ENCODE measurements at places on chromosomes 2 and 18.

DNA sequence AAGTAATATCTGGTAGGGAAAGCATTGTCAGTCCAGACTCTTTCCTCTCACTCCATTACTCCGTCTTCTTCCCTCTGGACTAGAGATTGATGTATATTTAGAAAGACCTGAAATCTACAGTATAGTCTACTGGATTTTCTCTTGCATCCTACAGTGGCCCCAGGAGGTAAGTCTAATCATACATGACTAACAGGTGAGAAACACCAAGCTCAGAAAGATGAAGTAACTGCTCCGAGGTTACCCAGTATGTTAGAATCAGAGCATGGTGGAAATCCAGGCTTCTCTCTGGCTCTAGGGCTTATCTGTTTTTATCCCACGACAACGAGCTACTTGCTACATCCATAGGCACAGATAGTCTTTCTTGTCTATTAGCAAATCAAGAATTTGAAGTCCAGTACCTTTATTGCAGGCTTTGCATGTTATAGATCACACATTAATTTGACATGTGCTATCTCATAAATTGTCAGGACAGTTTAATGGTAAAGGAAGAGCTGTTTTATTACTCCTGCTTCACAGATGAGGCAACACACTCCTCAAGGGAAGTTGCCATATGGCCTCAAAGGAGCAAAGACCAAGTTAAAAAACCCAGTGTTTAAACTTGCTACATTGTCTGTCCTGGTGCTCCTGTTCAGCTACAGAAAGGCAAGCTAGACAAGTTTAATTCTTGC, 484.3 kb downstream of the THSD7B start:
- H3K27me3 ChIP-seq = no peaks in the 10 kb centered on the region
- DNase-seq = no peak
- H3K4me3 ChIP-seq = no peak overlapping the region
- H3K27ac ChIP-seq = no peak overlapping the region

DNA sequence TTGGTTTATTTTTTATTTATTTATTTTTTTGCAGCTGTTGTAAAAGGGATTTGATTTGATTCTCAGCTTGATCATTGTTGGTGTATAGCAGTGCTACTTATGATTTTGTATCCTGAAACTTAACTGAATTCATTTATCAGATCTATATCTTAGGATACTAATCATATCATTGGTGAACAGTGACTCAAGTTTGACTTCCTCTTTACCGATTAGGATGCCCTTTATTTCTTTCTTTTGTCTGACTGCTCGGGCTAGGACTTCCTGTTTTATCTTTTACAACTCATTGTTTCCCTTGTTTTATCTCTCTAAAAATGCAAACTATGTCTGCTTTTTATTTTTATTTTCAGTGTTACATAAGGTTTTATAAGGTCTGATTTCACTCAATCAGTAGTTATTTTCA, 23.6 kb downstream of the SP100 start:
- DNase-seq = no peak
- H3K27ac ChIP-seq = peak overlapping the region; percentile 13
- H3K27me3 ChIP-seq = no peaks in the 10 kb centered on the region
- H3K4me3 ChIP-seq = no peak overlapping the region
- H3K4me1 ChIP-seq = peaks cover 26% of the 10 kb centered on the region

DNA sequence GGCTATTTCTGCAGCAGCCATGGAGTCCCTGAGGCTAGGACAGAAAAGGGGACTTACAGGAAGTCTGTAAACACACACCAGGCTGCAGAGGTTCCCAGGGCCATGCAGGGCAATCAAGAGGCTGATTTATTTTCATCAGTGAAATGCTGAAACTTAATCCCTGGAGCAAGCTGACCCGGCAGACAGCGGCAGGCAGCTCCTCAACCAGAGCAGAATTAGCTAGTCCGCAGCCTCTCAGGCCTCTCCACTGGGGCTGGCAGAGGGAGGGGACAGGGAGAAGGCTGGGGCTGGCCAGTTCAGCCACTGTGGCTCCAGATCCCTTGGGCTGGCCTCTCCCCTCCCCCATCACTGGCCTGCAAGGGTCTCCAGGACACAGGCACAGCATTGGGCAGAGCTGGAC, 136.3 kb downstream of the TNS1 start:
- H3K27me3 ChIP-seq = no peaks in the 10 kb centered on the region
- H3K4me1 ChIP-seq = peaks cover 20% of the 10 kb centered on the region
- no peak for DNase-seq
- H3K36me3 ChIP-seq = peaks cover 100% of the 10 kb centered on the region
- H3K4me3 ChIP-seq = no peak overlapping the region

DNA sequence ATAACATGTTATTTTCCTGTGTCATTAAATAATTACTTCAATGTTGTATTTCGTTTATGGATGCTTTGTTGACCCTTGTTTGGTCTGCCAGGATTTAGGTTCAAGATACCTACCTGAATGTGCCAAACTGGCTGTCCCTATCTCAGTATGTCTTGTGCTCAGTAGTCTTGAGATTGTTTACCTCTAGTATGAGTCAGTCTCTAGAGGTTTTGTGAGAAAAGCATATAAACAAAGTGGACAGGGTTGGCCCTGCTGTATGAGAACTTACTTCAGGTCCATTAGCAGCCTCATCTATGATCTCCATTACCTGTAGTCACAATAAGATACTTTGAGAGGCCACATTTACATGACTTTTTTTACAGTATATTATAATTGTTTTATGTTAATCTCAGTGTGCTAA, 17.8 kb downstream of the DDX18 start:
- peaks cover 26% of the 10 kb centered on the region for H3K36me3 ChIP-seq
- H3K27me3 ChIP-seq = no peaks in the 10 kb centered on the region
- no peak for DNase-seq
- H3K4me1 ChIP-seq = no peaks in the 10 kb centered on the region
- no peak overlapping the region for H3K27ac ChIP-seq

- H3K4me1 ChIP-seq = no peaks in the 10 kb centered on the region
- DNase-seq = no peak
- H3K36me3 ChIP-seq = no peaks in the 10 kb centered on the region
Measured at GRCh38 chr2:100241236-100241635, 81.1 kb downstream of the LONRF2 start.

DNA sequence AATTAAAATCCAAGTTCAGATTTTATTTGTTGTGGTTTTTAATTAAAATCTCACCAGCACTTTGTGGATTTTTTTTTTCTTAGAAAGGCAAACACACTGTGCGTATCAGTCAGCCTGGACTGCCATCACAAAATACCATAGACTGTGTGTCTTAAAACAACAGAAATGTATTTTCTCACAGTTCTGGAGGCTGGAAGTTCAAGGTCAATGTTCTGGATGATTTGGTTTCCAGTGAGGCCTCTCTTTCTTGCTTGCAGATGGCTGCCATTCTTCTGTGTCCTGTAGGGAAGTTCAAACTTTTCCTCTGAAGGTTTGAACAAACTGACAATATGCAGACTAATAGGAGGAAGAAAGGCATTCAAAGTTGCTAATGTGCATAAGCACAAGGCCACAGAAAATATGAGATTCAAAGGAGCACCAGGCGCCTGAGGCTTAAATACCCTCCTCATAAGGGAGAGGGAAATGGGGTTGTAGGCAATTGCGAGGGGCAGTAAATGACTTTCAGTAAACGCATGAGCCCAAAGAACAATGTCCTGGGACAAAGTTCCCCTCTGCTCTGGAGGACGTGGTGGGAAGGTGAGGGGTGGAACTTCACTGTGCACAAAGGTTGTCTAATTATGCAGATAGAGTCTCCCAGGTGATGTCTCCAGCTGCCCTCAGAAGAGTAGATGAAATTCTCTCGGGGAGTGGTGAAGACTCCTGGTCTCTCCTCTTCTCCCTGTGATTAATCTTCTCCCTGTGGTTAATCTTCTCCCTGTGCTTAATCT, 26.5 kb upstream of the KCNF1 start:
- H3K27ac ChIP-seq = no peak overlapping the region
- no peak for DNase-seq
- no peaks in the 10 kb centered on the region for H3K36me3 ChIP-seq

DNA sequence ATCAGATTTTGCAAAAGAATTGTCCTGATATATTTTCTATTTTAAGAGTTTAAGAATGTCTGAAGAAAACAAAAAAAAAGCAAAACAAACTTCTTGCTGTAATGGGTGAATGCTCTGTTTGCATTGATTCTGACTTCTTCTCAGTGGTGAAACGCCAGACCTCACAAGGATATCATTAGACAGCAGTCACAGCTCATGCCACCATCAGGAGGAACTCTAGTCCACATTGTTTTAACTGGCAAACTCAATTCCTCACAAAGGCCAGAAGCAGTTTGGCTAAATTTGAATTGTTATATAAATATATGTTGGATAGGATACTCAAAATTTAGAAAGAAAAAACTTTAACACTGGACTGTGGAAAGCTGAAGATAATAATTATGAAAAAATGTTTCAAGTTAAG, 89.4 kb downstream of the DOK6 start:
- H3K27ac ChIP-seq = no peak overlapping the region
- no peak overlapping the region for H3K4me3 ChIP-seq
- H3K27me3 ChIP-seq = no peaks in the 10 kb centered on the region
- no peaks in the 10 kb centered on the region for H3K36me3 ChIP-seq

DNA sequence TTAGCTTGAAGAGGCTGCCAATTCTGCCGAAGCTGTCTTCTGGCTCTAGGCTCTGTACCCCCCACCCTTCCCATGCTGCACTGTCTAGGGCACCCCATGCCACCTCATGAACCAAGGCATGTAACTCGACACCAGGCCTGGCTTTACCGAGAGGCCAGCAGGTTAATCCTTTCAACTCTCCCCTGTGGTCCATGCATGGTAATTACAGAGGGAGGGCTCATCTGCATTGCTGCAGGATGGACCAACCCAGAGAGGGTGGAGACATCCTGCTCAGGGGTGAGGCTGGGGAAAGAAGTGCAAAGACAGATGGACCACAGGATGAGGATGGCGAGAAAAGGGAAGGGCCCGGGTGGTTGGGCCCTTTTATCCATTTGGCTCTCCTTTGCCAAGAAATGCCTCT, 65.8 kb downstream of the KCTD1 start:
- H3K36me3 ChIP-seq = no peaks in the 10 kb centered on the region
- no peak for DNase-seq
- H3K27ac ChIP-seq = no peak overlapping the region
- H3K4me3 ChIP-seq = no peak overlapping the region
- no peaks in the 10 kb centered on the region for H3K4me1 ChIP-seq
- H3K27me3 ChIP-seq = no peaks in the 10 kb centered on the region

DNA sequence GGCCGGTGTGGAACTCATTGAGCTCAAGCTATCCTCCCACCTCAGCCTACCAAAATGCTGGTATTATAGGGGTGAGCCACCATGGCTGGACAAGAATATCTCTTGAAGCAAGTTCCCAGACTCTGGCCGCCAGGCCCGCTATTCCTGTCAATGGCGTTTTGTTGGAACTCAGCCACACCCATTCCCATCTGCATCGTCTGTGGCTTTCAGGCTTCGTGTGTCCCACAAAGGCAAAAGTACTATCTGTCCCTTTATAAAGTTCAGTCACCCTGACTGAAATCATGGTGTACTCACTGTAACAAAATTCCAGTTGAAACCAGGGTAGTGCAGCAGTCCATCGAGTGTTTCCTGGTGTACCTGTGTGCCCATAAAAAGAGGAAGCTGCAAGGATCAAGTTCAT, 96.7 kb downstream of the SH3BP4 start:
- DNase-seq = peak; percentile 59
- no peaks in the 10 kb centered on the region for H3K27me3 ChIP-seq
- no peak overlapping the region for H3K27ac ChIP-seq
- no peak overlapping the region for H3K4me3 ChIP-seq

GRCh38 chr2:26727641-26728561, 35.4 kb downstream of the KCNK3 start:
- peaks cover 14% of the 10 kb centered on the region for H3K4me1 ChIP-seq
- no peak overlapping the region for H3K27ac ChIP-seq
- DNase-seq = no peak
- H3K27me3 ChIP-seq = no peaks in the 10 kb centered on the region
- no peak overlapping the region for H3K4me3 ChIP-seq
- H3K36me3 ChIP-seq = no peaks in the 10 kb centered on the region

DNA sequence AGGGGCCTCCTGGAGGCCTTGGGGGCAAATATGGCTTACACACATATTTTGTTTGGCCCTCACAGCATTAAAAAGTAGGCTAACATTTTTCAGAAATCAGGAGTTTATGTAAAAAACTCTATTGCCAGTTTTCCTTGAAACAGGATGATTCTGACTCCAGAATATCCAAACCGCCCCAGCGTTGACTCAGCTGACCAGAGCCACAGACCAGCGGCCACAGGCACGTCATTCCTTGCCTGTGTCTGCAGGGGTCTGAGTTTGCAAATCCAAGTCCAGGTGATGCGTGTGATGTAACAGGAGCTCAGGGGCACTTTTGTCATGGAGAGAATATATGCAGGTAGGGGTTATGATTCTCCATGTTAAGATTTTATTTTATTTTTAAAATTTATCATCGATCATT, 79.4 kb upstream of the ALKAL2 start:
- H3K27ac ChIP-seq = peak overlapping the region; percentile 18
- no peak for DNase-seq
- no peak overlapping the region for H3K4me3 ChIP-seq
- H3K36me3 ChIP-seq = no peaks in the 10 kb centered on the region
- no peaks in the 10 kb centered on the region for H3K27me3 ChIP-seq
- H3K4me1 ChIP-seq = peaks cover 7% of the 10 kb centered on the region

DNA sequence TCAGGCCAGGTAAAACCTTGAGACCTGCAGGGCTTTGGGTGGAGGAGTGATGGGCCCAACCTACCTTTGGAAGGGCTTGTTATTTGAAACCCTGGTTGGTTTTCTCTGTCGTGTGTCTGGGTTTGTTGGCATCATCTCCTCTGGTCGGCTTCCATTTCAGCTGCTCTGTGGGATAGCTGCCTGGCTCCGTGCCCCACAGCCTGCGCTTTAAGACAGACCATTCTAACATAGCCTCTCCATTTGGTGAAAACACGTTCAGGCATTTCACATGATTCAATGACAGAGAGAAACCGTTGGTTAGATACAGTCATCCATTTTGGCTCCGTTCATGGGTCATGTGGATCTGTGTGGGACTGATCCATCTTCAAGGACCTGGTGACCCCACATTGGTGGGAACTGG, 37.0 kb upstream of the LYPD6B start:
- H3K27me3 ChIP-seq = no peaks in the 10 kb centered on the region
- no peak overlapping the region for H3K27ac ChIP-seq
- no peaks in the 10 kb centered on the region for H3K4me1 ChIP-seq
- DNase-seq = no peak
- H3K4me3 ChIP-seq = no peak overlapping the region
- H3K36me3 ChIP-seq = no peaks in the 10 kb centered on the region

DNA sequence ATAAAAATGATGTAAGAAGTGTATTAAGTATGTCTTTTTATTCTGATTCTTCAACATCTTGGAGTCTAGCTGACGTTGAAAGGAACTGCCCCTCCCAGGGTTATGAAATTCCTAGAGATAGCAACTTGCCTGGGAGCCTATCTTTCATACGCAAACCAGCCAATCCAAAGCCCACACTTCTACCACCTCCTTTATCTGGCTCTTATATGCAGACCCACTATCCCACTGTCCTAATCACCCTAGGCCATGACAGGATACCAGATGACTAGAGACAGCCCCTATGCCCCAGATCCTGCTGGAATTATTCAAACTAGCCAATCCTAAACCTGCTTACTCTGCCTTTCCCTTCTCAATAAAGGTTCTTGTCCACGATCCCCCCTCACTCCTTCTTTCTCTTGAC, 11.8 kb upstream of the CDC42EP3 start:
- H3K27me3 ChIP-seq = no peaks in the 10 kb centered on the region
- H3K27ac ChIP-seq = no peak overlapping the region
- H3K36me3 ChIP-seq = no peaks in the 10 kb centered on the region
- DNase-seq = no peak
- H3K4me1 ChIP-seq = peaks cover under 1% of the 10 kb centered on the region

GRCh38 chr2:55268288-55268906, 634 bp downstream of the MTIF2 start:
- peak overlapping the region; percentile 80 for H3K4me3 ChIP-seq
- DNase-seq = no peak
- H3K4me1 ChIP-seq = peaks cover 4% of the 10 kb centered on the region
- peaks cover 4% of the 10 kb centered on the region for H3K36me3 ChIP-seq
- H3K27ac ChIP-seq = peak overlapping the region; percentile 83
